ENCODE measurements at places on chromosomes 3 and 15.

- DNase-seq = no peak
These were observed 6.7 kb downstream of the SLTM start for GRCh38 chr15:58926823-58927222.

GRCh38 chr3:107236655-107237337 is 140.4 kb upstream of the CCDC54 start:
- DNase-seq = no peak

GRCh38 chr3:41276191-41276590 is 76.9 kb downstream of the CTNNB1 start:
- no peak for DNase-seq

- no peak for DNase-seq
These were observed 4.6 kb downstream of the TSC22D2 start for GRCh38 chr3:150412561-150413231.

DNA sequence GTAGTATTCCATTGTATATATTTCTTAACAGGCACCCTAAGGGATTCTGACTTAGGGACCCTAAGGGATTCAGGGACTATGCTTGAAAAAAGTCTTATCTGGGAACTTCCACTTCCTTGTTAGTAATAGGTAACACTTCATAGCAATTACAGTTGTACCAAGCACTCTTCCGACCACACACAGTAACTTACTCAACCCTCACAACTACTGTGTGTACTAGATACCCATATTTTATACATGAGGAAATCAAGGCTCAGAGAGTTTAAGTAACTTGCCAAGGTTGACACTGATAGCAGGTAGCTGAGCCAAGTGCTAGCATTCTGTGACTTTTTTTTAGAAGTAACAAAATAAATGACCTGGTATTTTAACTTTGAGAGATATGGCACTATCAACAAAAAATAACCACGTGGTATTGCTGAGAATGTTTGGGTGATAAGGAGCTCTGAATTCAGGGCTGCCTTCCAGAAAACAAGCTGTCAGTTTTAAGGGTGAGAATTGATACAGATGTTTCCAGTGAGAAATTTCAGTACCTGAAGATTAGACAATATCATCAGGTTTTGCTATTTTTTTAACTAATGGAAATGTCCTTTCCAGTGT is 210.3 kb upstream of the SUCLG2 start:
- no peak for DNase-seq

- DNase-seq = no peak
These were observed 107.6 kb upstream of the FXR1 start for GRCh38 chr3:180804916-180805315.

DNA sequence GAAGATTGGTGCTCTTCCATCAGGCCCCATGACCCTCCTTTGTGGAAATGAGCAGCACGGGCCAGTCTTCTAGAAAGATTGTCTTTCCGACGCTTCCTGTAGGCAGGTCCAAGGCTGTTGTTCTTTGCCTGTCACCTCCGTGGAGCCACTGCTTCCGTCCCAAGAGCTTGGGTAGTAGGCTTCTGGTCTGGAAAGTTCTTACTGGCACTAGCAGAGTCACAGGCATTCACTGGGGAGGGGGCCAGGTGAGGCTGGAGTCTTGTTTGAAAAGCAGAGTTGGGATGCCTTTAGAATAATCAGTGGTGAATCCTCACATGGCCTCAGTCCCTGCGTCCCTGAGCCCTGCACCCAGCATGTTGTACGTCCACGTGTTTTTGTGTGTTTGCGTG is 76.2 kb upstream of the ADPGK start:
- no peak for DNase-seq
